ENCODE measurements at places on chromosomes 11 and 22.

DNA sequence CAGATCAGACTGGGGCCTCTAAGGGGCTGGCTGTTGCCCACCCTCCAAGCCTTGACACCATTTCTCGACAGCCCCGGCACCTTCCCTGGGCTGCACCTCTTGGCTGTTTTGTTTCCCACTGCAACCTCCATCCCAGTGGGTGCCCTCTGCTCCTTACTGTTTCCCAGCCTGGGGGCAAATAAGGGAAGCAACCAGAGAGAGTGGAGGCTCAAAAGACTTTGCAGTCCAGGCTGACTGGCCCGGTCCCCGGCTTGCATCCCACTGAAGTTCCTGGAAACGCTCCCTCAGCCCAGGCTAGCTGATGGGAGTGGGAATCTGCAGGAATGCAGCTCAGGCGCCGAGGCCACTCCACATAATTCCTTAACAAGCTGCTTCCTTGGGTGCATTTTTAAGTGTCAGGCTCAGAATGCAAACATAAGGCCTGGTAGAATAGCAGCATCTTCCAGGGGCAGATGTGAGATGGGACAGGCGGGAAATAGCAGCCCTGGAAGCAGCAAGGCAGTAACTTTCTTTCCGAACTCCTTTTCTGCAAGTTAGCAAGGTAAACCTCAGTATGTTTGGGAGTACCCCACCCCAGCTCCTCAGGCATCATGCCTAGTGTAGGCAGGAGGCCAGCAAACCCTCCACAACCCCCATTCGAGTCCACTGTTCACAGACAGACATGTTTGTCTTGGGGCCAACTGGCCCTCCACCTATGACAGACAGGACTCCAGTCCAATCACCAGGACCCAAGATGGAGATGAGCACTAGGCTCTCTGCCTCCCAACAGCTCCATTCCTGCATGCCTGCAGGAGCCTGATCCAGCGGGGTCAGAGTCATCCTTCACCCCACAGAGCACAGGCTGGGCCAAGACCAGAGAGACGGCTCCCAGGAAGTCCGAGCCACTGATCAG is 39.3 kb downstream of the RPL27A start:
- DNase-seq = no peak

- DNase-seq = no peak
These were observed 13.7 kb downstream of the MFNG start for GRCh38 chr22:37472418-37473006.

- no peak for DNase-seq
These were observed 366.7 kb upstream of the NARS2 start for GRCh38 chr11:78941226-78941851.

DNA sequence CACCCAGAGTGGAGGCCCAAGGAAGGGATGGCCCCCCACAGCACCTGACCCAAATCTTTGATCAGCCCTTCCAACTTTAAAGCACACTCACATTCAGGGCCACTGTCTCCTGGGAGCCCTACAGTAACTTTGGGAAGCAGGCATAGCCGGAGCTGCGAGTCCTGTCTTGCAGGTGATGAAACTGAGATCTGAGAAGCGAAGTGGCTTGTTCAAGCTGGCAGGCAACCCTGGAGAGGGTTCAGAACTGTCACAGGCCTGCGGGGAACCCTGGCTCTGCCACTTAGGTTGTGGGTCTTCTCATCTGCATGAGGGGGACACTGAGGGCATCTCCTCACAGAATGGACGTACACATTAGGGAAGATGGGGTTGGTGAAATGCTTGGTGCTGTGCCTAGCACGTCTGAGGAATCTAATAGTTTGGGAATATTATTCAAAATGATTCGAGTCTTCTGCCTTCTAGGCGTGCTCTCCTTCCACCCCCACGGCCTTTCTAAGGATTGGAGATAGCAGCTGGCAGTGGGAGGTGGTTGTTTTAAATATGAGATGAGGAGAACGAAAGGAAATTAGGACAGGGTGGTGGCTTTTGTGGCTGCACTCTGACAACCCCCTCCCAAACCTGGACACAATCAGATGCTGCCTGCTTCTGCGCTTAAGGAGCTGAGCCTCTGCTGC is 18.8 kb upstream of the SUN2 start:
- DNase-seq = no peak

DNA sequence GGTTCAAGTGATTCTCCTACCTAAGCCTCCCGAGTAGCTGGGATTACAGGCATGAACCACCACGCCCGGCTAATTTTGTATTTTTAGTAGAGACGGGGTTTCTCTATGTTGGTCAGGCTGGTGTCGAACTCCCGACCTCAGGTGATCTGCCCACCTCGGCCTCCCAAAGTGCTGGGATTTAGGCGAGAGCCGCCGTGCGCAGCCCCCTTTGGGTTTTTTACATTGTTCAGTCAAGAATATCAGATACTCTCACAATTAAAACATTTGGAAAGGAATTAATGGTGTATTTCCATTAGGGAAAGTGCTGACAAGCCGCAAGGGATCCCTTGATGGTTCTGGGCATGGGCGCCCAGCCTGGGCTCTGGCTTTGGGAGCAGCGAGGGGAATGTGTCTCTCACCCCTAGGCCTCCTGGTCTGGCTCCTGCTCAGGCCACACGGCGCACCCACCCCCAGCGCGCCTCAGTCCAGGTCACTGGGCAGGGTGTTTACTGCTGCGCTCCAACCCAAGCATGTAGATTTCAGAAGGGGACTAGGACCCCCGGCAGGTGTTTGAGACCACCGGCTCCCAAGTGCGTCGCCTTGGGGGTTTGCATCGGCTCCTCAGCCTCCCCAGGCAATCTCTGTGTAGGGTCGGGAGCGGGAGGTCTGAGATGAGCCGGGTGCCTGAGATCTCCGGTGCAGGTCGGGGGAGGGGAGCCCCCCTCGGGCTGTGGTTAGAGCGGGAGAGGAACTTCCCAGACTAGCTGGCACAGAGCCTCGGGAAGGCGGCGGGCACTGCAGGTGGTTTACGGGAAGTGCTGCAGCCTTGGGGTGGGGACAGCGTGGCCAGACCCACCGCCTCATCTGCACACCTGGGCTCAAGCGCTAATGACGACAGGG is 809 bp upstream of the IRF7 start:
- no peak for DNase-seq

DNA sequence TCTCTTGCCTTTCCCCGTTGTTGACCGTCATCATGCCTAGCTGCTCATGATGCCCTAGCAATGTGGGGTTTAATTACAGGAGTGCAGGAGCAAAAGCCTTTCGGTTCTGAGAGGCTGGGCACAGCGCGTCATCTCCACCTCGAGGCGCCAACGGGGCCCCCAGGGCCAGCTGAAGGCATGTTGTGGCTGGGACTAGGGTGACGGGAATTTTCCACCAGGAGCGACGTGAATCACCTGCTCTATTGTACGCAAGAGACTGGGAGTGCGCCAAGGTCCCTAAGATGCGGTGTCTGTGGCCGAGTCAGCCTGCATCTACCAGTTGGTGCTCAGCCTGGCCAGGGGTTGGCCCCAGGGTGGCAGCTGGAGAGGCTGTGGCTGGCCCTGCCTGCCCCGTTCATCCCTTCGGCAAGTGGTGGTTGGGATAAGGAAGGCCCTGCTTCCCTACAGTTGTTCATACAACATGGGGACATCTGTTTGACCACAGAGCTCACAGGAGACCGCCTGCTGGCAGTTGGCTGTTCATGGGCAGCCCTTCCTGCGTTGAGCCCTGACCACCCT is 1175.6 kb downstream of the BRD1 start:
- no peak for DNase-seq

- no peak for DNase-seq
These were observed 22.5 kb upstream of the SEPTIN5 start for GRCh38 chr22:19691721-19692341.

DNA sequence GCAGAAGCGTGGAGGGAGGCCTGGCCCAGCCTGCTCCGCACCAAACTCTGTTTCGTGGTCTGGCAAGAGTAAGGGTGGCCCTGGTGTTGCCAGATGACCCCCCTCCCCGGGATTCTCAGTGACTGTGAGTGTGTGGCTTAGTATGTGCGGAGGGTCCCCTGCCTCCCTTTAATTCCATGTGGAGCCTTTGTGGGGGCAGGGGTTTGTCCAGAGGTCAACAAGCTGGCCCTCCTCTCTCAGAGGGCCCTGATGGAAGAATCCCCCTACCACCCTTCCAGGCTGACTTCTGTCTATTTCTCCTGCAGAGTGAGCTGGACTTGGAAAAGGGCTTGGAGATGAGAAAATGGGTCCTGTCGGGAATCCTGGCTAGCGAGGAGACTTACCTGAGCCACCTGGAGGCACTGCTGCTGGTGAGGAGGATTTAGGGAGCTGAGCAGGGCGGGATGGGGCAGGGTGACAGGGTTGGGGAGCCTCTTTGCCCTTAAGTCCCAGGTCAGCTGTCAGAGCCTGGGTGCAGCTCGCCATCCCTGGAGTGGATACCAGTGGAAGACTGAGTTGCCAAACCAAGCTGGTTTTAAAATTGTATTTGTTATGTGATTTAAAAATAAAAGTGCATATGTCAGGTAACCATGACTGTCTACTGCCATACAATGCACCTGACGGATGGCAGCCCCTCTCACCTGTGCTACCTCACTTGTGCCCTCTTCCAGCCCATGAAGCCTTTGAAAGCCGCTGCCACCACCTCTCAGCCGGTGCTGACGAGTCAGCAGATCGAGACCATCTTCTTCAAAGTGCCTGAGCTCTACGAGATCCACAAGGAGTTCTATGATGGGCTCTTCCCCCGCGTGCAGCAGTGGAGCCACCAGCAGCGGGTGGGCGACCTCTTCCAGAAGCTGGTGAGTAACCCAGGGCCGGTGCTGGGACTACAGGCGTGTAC is 80.6 kb downstream of the BCR start:
- DNase-seq = no peak

- no peak for DNase-seq
These were observed 148.5 kb downstream of the GRIK4 start for GRCh38 chr11:120660024-120660565.

- no peak for DNase-seq
These were observed 12.3 kb upstream of the ASRGL1 start for GRCh38 chr11:62324731-62325556.

DNA sequence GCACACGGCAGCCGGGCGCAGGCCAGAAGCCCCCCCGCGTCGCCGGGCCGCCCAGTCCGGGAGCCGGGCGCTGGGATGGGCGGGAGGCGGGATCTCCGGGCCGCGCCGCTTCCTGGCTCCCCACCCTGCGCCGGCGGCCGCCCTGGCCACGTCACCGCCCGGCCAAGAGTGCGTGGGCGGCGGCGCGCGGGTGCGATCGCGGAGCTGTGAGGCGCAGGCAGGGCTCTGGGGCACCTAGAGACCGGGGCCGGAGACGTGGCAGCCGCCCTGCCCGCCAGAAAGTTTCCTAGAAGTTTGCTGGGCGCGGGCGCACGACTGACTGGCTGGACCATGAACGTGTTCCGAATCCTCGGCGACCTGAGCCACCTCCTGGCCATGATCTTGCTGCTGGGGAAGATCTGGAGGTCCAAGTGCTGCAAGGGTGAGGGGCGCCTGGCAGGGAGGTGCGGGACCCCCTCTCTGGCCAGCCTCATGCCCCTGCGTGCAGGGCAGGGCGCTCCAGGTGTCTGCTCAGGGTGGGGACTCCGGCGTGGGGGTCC is at the start of gene KDELR3:
KDELR3 (plus strand) TSS at position 193 of the 539 bp plus-strand sequence; CDS start at position 331, 138 bp downstream.
- no peak for DNase-seq

DNA sequence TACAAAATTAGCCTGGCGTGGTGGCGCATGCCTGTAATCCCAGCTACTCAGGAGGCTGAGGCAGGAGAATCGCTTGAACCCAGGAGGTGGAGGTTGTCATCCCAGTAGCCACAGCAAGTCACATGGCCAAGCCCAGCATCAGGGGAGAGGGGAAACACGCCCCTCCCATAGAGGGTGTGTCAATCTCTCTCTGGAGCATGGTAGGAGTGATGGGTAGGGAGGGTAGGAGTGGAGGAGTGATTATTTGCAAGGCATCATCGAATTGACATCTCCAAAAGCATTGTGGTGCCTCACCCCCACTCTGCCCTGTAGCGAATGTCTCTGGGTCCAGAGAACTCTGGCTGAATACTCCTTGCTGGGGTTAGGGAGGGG is 6.1 kb upstream of the SSTR3 start:
- no peak for DNase-seq

- no peak for DNase-seq
These were observed 85.0 kb upstream of the CRYBB3 start for GRCh38 chr22:25114369-25115362.

All from cortex of kidney (tissue), 1 donor.